ENCODE measurements at places on chromosomes 12 and 14. TPM values are rescaled to one million over a fixed set of nuclear protein-coding genes. Genes with fewer than 3 reads are reported as not detected.

- no peaks in the 10 kb centered on the region for H3K4me1 ChIP-seq
- no peaks in the 10 kb centered on the region for H3K27me3 ChIP-seq
- H3K27ac ChIP-seq = no peak overlapping the region
- no peak for DNase-seq
- H3K36me3 ChIP-seq = no peaks in the 10 kb centered on the region
Observed at GRCh38 chr12:87518481-87518880, 510.7 kb downstream of the C12orf50 start.

DNA sequence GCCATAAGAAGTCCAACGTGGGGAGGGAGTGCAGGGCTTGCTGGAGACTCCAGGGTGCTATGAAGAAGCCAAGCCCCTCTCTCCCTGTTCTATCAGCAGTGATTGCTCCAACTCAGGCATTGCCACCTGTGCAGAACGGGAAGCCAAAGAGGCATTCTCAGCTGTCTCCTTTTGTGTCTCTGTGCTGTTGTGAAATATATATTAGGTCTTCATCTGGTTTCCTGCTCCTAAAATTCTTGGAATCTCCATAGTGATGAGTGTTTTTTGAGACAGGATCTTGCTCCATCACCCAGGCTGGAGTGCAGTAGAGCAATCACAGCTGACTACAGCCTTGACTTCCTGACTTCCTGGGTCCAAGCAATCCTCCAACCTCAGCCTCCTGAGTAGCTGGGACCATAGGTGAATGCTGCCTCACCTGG is 51.2 kb upstream of the AEBP2 start:
- DNase-seq = no peak
- no peak overlapping the region for H3K4me3 ChIP-seq
- no peaks in the 10 kb centered on the region for H3K27me3 ChIP-seq
- H3K4me1 ChIP-seq = peaks cover 3% of the 10 kb centered on the region
- no peaks in the 10 kb centered on the region for H3K36me3 ChIP-seq

GRCh38 chr14:98219638-98220037 is 1052.4 kb downstream of the BCL11B start:
- H3K27me3 ChIP-seq = peaks cover 9% of the 10 kb centered on the region
- H3K4me3 ChIP-seq = no peak overlapping the region
- no peak for DNase-seq
- no peaks in the 10 kb centered on the region for H3K36me3 ChIP-seq
- no peak overlapping the region for H3K27ac ChIP-seq

- no peak for DNase-seq
- no peaks in the 10 kb centered on the region for H3K27me3 ChIP-seq
- H3K27ac ChIP-seq = no peak overlapping the region
- no peak overlapping the region for H3K4me3 ChIP-seq
Observed at GRCh38 chr12:67241482-67241881, 27.7 kb upstream of the CAND1 start.

DNA sequence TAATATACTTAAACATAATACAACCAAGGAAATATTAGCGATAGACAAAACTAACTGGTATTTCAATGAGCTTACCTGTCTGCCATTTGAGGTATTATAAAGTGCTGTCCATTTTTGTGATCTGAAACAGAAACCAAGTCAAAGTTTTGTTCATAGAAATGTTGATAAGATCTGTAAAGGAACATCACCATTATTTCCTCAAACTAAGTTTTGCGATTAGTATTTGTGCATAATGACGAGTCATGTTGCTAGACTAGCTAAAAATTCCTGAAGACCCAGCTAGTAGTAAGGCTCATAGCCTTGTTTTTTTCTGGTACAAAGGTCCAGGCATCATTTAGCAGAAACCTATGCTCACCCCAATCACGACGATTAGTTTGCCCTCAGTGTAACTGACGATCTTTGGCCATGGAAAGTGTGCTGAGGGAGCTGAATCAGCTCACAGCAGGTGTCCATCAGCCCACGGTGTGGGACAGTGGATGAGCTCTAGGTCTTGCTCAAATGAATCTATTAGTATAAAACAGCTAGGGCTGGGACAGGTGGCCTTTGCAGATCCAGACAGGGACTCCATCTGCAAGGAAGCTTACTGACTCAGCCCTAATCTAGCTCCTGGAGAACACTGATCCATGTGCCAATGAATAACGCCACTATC is 28.7 kb downstream of the GIT2 start:
- peaks cover 21% of the 10 kb centered on the region for H3K36me3 ChIP-seq
- H3K27ac ChIP-seq = no peak overlapping the region
- no peaks in the 10 kb centered on the region for H3K4me1 ChIP-seq
- no peak for DNase-seq
- no peaks in the 10 kb centered on the region for H3K27me3 ChIP-seq
- H3K4me3 ChIP-seq = no peak overlapping the region

DNA sequence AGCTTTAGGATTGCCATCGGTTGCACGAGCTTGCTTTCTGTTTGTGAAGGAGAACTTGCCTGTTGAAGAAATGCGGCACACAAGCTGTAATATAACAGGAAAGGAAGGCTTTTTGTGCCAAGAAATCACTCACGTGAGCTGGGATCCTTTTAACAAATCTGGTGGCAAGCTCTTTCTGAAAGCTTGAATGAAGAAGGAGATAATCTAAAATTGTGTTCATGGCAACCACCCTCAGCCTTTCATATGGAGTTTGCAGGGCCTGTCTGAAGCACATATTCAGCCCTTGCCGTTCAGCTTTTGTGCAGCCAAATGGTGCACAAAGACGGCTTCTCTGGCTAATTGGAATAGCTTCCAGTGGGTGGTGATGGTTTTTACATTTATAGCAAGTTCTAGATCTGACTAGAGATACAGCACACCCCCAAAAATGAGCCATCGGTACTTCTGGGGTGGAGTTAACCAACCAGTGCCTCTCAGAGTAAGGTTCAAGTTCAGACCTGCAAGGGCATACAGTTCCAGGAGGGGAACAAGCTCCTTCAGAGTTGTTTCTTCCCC is 107.4 kb downstream of the AEBP2 start:
- DNase-seq = no peak
- no peaks in the 10 kb centered on the region for H3K27me3 ChIP-seq
- H3K4me3 ChIP-seq = no peak overlapping the region

GRCh38 chr14:99174770-99175319 is 97.2 kb downstream of the BCL11B start:
- no peak overlapping the region for H3K4me3 ChIP-seq
- H3K27me3 ChIP-seq = peaks cover 2% of the 10 kb centered on the region
- H3K4me1 ChIP-seq = peaks cover 4% of the 10 kb centered on the region
- H3K36me3 ChIP-seq = no peaks in the 10 kb centered on the region
- no peak overlapping the region for H3K27ac ChIP-seq
- DNase-seq = no peak

- no peaks in the 10 kb centered on the region for H3K36me3 ChIP-seq
- H3K27me3 ChIP-seq = peaks cover 25% of the 10 kb centered on the region
- H3K4me1 ChIP-seq = peaks cover 10% of the 10 kb centered on the region
Observed at GRCh38 chr12:108190529-108190928, 61.4 kb downstream of the WSCD2 start.

DNA sequence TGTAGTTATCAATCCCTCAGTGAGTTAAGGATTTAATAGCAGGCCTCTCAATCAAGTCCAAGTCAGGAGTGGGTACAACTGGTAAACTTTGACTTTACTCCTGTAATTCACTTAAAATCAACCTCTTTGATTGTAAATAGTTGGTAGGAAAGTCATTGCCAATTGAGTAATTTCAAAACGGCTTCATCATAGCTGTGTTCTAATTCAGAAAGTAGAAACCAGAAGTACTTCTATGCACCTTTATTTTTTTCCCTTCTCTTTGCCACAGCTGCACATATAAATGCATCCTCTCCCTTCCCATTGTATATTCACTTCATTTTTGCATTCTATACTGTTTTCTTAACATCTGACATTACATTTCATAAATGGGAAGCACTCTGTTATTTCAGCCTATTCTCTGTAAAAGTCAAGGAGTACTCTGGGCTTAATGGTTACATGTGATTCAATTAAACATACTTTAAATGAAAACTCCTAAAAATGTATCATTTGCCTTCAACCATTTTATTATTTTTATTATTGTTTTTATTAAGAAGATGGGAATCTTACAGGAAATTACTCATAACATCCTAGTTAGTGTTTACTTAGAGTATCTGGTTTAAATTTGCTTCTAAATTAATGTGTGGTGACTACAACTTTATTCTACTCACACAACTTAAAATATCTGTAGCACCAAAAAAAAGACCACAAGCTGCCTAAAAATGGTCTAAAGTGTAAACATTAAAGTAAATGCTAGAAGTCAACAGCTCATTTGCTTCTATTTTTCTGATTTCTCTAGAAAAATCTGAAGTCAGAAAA is 171.2 kb downstream of the CEP128 start:
- no peaks in the 10 kb centered on the region for H3K36me3 ChIP-seq
- no peak overlapping the region for H3K27ac ChIP-seq
- no peaks in the 10 kb centered on the region for H3K27me3 ChIP-seq
- no peak overlapping the region for H3K4me3 ChIP-seq
- H3K4me1 ChIP-seq = peaks cover 13% of the 10 kb centered on the region

GRCh38 chr12:6925540-6926279 is 2.0 kb upstream of the ATN1 start:
- H3K36me3 ChIP-seq = peaks cover 3% of the 10 kb centered on the region
- H3K4me3 ChIP-seq = peak overlapping the region; percentile 82
- peaks cover 55% of the 10 kb centered on the region for H3K4me1 ChIP-seq
- H3K27me3 ChIP-seq = no peaks in the 10 kb centered on the region
- peak overlapping the region; percentile 98 for H3K27ac ChIP-seq

GRCh38 chr14:92984896-92985295 is 61.9 kb downstream of the CHGA start:
- H3K36me3 ChIP-seq = peaks cover 3% of the 10 kb centered on the region
- H3K27ac ChIP-seq = no peak overlapping the region
- DNase-seq = peak; percentile 3
- H3K4me3 ChIP-seq = no peak overlapping the region
- H3K27me3 ChIP-seq = no peaks in the 10 kb centered on the region
- peaks cover 37% of the 10 kb centered on the region for H3K4me1 ChIP-seq

GRCh38 chr12:58765076-58765475 is 155.2 kb downstream of the LRIG3 start:
- no peaks in the 10 kb centered on the region for H3K27me3 ChIP-seq
- H3K36me3 ChIP-seq = peaks cover 7% of the 10 kb centered on the region
- no peak overlapping the region for H3K4me3 ChIP-seq
- DNase-seq = no peak
- H3K4me1 ChIP-seq = peaks cover 58% of the 10 kb centered on the region

- DNase-seq = no peak
- H3K36me3 ChIP-seq = no peaks in the 10 kb centered on the region
- H3K27me3 ChIP-seq = no peaks in the 10 kb centered on the region
- H3K27ac ChIP-seq = peak overlapping the region; percentile 17
- H3K4me3 ChIP-seq = no peak overlapping the region
Observed at GRCh38 chr12:88451205-88451604, 129.1 kb downstream of the KITLG start.

- H3K4me3 ChIP-seq = no peak overlapping the region
- H3K4me1 ChIP-seq = peaks cover 7% of the 10 kb centered on the region
- H3K27me3 ChIP-seq = no peaks in the 10 kb centered on the region
- no peak for DNase-seq
- H3K27ac ChIP-seq = no peak overlapping the region
Observed at GRCh38 chr14:99589651-99590530, 14.1 kb downstream of the CCDC85C start.

- no peak for DNase-seq
- H3K4me3 ChIP-seq = no peak overlapping the region
- H3K27me3 ChIP-seq = peaks cover 17% of the 10 kb centered on the region
- H3K4me1 ChIP-seq = no peaks in the 10 kb centered on the region
Observed at GRCh38 chr12:94140556-94140955, 7.8 kb upstream of the PLXNC1 start.

DNA sequence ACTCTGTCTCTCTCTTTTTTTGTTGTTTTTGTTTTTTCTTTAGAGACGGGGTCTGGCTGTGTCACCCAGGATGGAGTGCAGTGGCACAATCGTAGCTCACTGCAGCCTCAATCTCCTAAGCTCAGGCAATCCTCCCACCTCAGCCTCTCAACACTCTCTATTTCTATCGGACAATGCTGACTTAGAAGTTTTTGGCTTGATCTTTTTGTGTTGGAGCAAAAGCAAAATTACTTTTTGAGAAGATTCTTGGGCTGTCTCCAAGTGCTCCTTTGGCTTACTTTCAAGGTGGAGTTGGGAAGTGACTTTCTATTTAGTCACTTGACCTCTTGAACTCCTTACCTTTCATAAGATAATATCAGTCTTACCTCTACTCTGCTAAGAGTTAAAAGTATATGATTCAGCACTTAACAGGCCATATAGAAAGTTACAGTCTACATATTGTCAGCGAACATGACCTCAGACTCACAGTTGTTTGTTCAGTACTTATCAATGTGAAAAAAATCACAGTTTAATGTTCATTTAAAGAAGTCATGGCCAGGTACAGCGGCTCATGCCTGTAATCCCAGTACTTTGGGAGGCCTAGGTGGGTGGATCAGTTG is 15.4 kb upstream of the MIA2 start:
- peaks cover 10% of the 10 kb centered on the region for H3K4me1 ChIP-seq
- no peak overlapping the region for H3K4me3 ChIP-seq
- DNase-seq = no peak
- H3K36me3 ChIP-seq = no peaks in the 10 kb centered on the region
- no peaks in the 10 kb centered on the region for H3K27me3 ChIP-seq

- H3K27ac ChIP-seq = no peak overlapping the region
- DNase-seq = no peak
- no peak overlapping the region for H3K4me3 ChIP-seq
- H3K27me3 ChIP-seq = no peaks in the 10 kb centered on the region
Observed at GRCh38 chr14:55201219-55202101, 10.1 kb upstream of the DLGAP5 start.

DNA sequence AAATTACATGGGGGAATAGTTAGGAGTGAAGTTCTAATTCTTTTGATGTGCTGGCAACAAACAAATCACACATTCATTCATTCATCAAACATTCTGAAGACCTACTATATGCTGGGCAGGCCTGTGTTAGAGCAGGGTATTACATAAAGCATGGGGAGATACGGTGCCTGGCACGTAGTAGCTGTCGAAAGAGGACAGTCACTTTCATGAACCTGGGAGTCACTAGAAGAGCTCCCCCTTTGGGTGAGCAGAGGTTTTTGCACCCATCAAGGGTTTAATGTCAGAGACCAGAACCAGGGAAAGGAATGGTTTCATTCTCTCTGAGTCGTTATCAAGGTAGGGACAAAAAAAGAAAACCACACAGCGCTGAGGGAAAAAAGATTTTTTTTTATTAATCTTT is 10.0 kb downstream of the LHX5 start:
- peaks cover 67% of the 10 kb centered on the region for H3K27me3 ChIP-seq
- DNase-seq = no peak
- no peaks in the 10 kb centered on the region for H3K36me3 ChIP-seq
- no peak overlapping the region for H3K27ac ChIP-seq
- no peak overlapping the region for H3K4me3 ChIP-seq

IQSEC3 gene
- total RNA-seq = not detected

SART3 gene
- total RNA-seq = 34.8 TPM

CDK2 gene
- total RNA-seq = 41.4 TPM

DPF3 gene
- 1.1 TPM for total RNA-seq

IGFBP6 gene
- 10.0 TPM for total RNA-seq

BMP4 gene
- 3.4 TPM for total RNA-seq

KRT72 gene
- not detected for total RNA-seq

DHH gene
- not detected for total RNA-seq

FZD10 gene
- total RNA-seq = 0.40 TPM

CD27 gene
- total RNA-seq = not detected

PTPN6 gene
- not detected for total RNA-seq

CLEC7A gene
- total RNA-seq = not detected

CLEC14A gene
- total RNA-seq = not detected

BHLHE41 gene
- 6.0 TPM for total RNA-seq

CLEC4D gene
- total RNA-seq = not detected
